ENCODE measurements at places on chromosomes 11 and 22.

GRCh38 chr11:61861634-61862033 is 29.7 kb downstream of the FADS3 start:
- DNase-seq = no peak

DNA sequence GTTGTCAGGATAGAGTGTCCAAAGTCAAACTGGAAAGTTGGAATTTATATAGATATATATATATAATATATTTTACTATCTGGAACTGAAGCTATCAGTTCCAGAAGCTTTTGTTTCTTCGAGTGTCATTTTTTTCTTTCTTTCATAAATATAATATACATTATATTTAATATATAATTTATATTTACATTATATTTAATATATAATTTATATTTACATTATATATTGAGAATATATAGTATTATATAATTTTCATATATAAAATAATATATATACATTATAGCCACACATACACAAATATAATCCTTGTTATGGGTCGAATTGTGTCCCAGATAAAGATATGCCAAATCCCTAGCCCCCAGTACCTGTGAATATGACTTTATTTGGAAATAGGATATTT is 842.3 kb upstream of the LRRC4C start:
- DNase-seq = no peak

DNA sequence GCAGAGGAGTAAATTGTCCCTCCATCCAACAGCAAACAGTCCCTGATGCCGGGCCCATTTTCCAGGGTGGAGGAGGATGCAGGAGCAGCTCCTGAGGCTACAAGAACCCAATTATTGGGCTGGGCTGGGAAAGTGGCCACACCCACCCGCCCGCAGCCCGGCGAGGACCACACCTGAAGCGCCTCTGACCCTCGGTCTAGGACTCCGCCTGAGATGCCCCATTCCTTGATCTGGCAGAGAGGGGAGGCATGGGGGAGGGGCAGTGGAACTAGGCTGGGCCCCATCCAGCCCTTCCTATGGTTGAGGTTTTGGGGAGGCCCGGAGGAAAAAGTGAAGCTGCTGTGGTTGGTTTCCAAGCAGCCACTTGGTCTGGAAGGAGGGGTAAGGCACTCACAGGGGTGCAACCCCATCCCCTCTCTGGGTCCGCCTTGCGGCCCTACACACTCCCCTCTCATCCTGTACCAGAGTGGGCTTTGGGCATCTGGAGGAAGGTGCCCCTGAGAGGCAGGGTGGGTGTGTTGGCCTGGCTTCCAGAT is 2.4 kb upstream of the LGALS1 start:
- no peak for DNase-seq

GRCh38 chr22:36015155-36015810 is 13.3 kb downstream of the RBFOX2 start:
- DNase-seq = no peak

DNA sequence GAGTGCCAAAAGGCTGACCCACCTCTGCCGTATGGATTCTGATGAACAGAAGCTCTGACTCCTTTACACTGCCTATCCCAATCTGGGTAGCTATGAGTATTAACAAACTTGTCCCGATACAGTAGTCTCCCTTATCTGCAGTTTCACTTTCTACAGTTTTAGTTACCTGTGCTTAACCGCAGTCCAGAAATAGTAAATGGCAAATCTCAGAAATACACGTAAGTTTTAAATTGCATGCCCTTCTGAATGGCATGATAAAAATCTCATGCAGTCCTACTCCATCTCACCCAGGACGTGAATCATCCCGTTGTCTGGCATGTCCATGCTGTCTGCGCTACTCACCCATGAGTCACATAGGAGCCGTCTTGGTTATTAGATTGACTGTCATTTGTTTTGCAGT is 68.8 kb downstream of the SNX19 start:
- DNase-seq = peak; percentile 81

GRCh38 chr22:21000987-21001600 is 824 bp downstream of the THAP7 start:
- DNase-seq = no peak

DNA sequence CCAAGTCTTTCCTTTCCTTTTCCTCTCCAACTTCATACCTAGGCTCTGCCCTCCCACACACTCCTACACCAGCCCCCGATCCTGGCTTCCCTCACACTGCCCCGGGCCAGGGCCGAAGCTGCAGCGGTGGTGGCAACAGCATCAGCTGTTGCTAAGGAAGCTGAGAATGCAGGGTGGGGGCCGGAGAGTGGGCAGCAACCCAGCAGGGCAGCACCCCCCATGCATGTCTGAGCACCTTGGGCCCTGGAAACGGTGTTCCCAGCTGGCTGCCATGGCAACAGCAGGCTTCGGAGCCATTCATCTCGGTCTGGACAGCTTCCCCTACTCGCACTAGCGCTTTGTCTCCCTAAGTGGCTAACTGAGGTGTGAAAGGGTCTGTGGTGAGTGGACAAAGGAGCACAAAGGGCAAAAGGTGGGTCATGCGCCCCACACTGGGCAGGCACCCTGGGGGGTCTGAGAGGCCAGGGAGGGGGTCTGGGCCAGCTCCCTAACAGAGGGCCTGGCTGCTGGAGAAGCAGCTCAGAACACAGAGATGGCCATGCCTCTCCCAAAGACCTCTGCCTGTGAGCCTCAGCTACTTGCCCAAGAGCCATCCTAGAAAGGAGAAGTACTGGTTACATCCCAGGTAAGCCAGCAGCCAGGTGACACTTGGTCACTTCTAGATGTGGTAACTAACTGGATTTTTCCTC is 42.1 kb upstream of the JAM3 start:
- no peak for DNase-seq

- DNase-seq = no peak
Measured at GRCh38 chr11:110038201-110038600, 55.0 kb upstream of the ZC3H12C start.

GRCh38 chr11:12762696-12763324 is 88.6 kb downstream of the TEAD1 start:
- DNase-seq = no peak

DNA sequence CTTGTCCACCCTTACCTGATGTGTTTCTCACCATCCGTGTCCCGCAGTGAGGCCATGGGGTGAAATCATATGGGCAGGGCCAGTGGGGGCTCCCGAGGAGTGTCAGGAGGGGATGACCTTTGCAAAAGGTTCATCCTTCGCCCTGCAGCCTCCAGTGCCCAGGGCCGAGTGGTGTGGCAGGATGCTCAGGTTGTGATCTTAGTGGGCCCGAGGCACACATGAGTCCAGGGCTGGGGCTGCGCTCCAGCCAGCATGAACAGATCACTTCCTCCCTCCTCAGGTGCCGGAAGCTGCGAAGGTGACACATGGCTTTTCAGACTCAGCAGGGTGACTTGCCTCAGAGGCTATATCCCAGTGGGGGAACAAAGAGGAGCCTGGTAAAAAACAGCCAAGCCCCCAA is 2.8 kb upstream of the FKBP2 start:
- DNase-seq = no peak

DNA sequence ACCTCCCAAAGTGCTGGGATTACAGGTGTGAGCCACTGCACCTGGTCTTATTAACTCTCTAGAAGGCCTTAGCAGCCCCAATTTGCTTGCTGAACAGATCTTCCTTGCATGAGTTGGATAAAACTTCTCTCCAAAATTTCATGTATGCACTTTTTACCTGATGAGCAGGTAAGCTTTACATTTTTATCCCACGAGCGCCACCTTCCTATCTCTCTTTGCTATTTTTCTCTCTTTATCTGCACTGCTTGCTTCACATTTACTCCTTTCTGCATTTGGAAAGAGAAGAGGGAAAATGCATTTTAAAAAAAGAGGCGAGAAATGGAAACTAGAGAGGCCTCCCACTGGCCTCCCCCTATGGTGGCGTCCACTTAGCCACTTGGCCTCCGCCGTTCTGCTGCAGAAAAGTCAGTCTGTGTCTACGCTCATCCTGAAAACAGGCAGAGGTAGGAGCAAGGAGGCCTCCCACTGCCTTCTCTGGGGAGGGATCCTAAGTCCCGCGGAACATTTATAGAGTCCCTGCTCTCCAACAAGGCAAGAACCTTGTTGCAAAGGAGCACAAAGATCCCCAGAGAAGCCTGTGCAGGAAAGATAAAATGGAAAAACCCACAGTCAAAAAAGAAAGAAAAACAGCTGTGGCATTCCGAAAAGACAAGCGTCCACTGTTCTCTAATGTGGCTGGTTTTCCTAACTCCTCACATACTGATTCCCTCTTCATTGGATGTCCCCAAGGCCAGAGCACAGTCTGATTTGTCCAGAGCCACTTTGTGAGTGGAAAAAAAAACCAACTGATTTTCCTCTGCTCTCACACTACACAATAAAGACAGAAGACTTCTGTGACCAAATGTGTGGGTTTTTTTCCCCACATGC is 62.2 kb upstream of the INCENP start:
- DNase-seq = no peak

GRCh38 chr11:28606930-28607329 is 498.7 kb downstream of the METTL15 start:
- peak; percentile 77 for DNase-seq

DNA sequence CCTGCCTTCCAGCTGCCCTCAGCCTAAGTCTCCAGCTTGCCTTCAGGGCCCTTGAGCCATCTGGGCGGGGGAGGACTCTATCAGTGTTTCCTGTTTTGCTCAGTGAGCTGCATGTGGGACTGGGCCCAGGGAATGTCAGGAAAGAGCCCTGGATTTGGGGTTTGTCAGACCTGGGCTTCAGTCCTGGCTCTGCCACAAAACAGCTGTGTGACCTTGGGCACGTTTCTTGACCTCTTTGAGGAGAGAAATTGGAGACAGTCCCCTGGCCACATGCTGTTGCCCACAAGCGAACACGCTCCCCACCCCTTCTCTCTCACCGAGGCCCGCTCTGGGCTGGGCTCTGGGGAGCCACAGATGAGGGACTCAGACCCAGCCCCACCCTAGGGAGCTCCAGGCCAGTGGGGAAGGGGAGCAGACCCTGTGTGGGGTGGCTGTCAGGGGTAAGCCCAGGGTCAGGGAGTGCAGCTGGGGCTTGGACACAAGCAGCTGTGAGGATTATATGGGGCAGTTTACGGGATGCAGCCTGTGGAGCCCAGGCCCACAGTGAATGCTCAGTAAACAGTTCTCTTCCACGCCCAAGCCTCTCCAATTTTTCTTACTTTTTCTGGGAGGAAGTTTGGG is 12.3 kb downstream of the MYO7A start:
- DNase-seq = no peak

GRCh38 chr11:113091481-113091780 is 130.2 kb downstream of the NCAM1 start:
- no peak for DNase-seq

DNA sequence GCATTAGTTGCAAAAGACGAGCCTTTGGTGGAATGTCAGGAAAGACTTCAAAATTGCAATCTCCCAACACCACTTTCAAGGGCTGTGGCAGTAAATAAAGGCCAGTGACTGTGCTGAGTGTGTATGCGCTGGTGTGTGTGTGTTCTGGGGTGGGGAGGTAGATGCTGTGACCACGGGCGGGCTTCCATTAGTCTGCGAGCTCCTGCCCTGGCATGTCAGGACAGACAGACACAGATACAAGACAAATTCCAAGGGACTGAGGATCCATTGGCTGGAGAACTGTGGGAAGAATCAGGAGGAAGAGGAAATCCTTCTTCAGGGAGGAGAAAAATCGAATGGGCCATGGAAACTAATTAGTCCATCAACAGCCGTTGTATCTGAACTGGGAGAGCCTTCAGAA is 83.6 kb downstream of the FEZ1 start:
- no peak for DNase-seq

- DNase-seq = no peak
Measured at GRCh38 chr11:77155082-77155475, 27.0 kb downstream of the MYO7A start.

DNA sequence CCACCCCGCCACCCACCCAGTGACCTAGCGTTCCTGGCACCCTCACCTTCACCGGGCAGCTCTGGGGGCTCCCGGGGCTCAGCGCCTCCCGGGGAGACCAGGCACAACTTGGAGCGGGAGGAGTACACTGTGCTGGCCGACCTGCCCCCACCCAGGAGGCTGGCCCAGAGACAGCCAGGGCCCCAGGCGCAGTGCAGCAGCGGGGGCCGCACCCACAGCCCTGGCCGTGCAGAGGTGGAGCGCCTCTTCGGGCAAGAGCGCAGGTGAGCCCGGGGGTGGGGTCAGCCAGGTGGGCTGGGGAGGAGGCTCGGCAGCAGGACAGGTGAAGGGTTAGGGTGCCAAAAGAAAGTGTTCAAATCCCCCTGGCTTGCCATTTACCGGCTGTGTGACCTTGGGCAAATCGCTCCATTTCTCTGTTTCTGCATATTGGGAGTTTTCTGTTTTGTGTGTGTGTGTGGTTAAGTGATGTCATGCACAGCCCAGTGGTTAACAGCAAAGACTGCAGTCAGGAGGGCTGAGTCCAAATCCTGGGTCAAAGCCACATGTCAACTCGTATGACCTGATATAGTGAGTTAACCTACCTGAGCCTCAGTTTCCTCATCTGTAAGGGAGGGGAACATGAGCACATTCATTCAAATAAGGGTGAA is 29.5 kb downstream of the TRIOBP start:
- DNase-seq = no peak

- DNase-seq = no peak
Measured at GRCh38 chr11:129377739-129378138, 2.1 kb downstream of the BARX2 start.

DNA sequence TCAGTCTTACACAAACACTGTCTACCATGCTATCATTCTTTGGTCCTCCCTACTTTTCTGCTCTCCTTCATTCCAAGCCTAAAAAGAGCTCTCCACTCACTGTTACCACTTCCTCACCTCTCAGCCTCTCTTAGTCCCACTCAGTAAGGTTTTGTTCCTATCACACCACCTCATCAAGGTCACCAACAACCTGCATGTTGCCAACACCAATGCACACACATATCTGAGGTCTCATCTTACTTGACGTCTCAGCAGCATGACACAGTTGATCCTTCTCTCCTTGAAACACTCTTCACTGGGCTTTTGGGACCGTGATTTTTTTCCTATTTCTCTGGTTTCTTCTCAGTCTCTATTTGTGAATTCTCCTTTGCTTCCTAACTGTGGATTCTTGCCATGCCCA is 8.1 kb downstream of the PISD start:
- DNase-seq = no peak

DNA sequence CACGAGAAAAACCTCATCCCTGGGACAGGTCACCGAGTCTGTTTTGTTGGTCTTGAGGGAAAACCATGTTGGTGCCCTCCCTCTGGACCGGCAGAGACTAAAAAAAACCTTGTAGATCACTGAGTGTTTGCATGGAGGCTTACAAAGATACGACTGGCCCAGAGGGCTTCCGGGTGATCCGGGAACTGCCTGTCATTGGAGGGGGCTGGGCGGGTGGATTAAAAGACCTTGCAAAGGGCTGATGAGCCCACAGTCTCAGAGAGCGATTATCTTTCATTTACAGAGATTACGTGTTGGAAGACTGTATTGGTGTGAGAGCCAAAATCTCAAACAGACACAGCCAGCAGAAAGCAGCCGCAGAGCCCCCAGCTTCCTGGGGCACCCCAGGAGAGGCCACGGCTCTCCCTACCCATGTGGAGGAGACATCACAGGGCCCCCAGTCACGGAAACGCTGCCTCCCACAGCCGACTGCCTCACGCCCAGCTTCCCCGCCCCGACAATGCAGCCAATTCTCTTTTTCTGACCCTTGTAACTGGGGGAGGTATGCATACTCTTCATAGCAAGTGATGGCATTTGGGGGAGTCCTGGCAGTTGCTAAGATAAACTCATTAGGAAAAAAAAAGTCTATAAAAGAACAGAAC is 426.4 kb downstream of the CTTN start:
- no peak for DNase-seq
